ENCODE measurements at places on chromosomes 6 and 20.

DNA sequence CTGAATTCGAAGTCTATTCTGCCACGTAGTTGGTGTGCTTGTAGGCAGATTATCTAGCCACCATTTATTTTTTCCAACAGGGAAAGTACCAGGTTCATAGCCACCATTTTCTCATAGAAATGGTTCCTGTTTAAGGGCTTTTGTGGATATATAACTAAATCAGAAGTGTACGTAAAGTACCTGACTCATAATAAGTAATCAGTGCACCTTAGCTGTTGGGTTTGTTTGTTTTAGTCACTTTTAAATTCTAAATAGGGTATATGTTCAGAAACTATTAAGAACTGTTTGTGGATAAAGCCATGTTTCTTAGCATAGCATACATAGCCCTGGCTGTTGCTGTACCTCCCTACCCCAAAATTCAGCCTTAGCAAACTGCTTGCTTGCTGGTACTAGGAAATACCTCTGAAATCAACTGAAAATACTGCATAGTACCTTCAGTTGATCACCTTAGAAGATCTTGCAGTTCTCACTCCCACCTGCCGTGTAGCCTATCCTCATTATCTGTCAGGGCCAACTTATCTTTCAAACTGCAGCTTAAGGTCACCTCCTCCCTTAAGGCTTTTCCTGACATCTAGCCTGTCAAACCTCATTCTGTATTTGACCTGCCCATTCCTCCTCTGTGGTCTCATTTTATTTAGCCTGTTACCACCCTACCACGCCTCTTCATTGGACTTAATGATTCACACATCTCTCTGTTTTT, 44.6 kb upstream of the COL10A1 start:
- ATAC-seq: no peak

DNA sequence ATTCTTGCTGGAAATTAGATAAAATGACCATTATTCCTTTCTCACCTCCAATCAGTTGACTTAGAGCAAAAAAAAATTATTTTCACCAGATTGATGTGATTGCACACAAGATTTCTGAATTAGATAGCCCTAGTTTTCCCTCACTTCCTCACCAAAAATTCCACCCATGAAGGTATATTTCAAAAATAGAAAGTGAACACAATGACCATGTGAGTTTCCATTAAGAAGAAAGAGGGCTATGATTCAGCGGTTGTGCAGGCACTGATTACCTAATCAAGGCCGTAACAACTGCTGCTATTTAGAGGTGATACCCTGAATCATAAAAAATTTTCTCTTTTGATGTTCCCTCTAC, 19.5 kb upstream of the RALGAPA2 start:
- no peak for ATAC-seq

- no peak for ATAC-seq
Measured at GRCh38 chr20:37354210-37355195, 8.6 kb downstream of the SRC start.

DNA sequence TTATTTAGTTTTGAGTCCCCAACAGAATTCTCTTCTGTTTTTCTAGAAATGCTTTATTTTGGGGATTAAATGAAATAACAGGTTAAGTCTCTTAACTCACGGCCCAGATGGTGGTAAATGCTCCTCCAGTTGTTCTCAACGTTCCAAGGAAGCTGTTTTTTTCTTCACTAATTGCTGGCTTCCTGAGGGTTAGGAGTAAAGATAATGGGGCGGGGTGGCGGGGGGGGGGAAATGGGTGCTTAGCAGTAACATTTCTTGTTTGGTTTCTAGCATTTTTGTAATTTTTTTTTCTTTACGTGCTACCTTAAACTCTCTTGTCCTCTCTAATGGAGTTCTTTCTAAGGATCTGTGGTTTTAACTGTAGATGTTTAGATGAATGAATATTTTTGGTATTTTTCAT, 2.2 kb downstream of the SRSF3 start:
- no peak for ATAC-seq

GRCh38 chr20:10074513-10074912, 39.7 kb downstream of the ANKEF1 start:
- ATAC-seq: peak; percentile 78

DNA sequence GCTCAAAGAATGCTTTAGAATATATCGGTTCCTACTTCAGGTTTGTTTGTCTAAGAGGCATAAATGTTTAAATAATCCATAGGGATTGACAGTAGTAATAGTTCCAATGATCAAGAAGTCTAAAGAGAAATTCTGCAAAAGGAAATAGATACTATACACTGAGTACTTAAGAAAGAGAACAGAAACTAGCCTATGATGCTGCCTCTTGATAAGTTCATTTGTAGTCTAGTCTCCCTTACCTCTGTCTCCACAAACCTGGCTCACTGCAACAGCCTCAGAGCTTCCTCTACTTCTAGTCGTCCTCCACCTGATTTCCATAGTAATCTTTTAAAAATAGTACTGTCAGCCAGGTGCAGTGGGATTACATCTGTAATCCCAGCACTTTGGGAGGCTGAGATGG, 511.8 kb downstream of the LMBRD1 start:
- no peak for ATAC-seq

DNA sequence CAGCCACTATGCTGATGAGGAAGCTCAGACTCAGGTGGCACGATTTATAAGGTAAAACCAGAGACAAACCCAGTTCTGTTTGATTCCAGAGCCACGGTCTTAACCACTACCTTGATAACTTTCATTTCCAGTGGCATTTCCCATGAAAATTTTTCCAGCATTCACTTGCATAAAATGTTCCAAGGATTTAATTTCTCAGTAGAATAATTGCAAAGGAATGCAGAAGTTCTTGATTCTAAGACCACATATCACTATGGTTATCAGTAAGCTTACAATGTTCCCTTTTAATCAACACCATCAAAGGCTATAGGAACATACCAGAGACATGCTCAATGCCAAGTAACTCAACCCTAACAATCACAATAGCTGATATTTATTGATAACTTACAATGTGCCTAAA, 306.0 kb upstream of the HS3ST5 start:
- ATAC-seq: no peak

DNA sequence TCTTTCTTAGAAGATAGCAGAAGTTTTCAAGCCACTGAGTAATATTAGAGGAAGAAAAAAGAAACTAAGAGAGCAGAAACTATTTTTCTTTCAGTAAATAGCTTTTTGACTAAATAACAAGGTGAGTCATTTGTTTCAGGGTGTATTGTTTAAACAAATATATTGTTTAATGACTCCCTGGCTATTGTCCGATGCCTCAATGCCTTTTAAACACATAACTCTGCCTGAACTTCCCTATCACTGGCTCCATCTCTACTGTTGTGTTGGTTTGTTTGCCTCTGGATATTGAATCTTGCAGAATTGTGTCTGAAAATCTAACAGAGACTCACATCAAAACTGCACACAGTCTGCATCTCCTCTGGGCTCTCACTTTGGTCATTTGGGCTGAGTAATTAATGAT, 19.6 kb upstream of the CLIC5 start:
- no peak for ATAC-seq

- ATAC-seq: no peak
Measured at GRCh38 chr6:21284706-21285105, 308.8 kb upstream of the SOX4 start.

GRCh38 chr6:85945459-85946185, 302.9 kb upstream of the SYNCRIP start:
- no peak for ATAC-seq

GRCh38 chr6:15363523-15364400, 117.9 kb downstream of the JARID2 start:
- ATAC-seq: peak; percentile 80

DNA sequence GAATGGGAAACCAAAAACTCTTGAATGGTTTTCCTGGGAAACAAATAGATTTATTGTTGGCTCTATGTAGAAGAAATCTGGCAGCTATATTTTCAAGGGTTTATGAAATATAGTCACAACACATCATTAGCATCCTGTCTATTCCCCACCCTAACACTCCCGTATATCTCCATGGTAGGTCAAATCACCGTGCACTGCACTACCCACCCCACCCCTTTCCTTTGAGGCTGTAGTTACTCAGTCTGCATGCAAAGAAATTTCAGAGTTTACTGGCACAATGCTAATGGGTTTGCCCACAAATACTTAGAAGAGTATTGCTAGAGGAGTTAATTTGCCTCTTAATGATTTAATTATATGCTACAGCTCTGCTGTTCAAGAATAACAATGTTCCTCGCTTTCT, 329.1 kb upstream of the TSHZ2 start:
- ATAC-seq: no peak

DNA sequence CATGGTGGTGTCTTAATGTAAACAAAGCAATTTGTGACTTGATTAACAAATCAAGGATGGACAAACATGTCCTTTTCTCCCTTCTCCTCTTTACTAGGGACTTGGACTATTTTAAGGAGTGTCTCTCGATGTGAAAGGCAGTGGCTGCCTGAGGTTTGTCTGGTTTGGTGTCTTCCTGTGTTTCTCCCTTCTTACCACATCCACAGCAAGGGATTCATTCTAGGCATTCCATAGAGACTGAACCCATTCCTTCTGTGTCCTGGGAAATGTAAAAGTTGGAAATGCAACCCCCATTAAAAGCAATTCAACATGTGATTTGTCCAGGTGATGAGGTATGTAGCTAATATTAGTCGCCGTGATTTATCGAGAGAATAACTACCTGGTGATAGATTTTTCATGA, 15.9 kb downstream of the NRN1 start:
- no peak for ATAC-seq

GRCh38 chr20:18237682-18238081, 50.6 kb upstream of the ZNF133 start:
- ATAC-seq: no peak

- peak; percentile 6 for ATAC-seq
Measured at GRCh38 chr20:19583532-19584175, 174.4 kb upstream of the RIN2 start.

GRCh38 chr20:4726710-4727397, 5.1 kb downstream of the PRND start:
- peak; percentile 71 for ATAC-seq

- peak; percentile 66 for ATAC-seq
Measured at GRCh38 chr6:45930420-45931040, 85.1 kb downstream of the CLIC5 start.

GRCh38 chr6:104860221-104860620, 502 bp upstream of the HACE1 start:
- no peak for ATAC-seq

- ATAC-seq: no peak
Measured at GRCh38 chr6:106823732-106824351, 150.7 kb downstream of the CD24 start.

DNA sequence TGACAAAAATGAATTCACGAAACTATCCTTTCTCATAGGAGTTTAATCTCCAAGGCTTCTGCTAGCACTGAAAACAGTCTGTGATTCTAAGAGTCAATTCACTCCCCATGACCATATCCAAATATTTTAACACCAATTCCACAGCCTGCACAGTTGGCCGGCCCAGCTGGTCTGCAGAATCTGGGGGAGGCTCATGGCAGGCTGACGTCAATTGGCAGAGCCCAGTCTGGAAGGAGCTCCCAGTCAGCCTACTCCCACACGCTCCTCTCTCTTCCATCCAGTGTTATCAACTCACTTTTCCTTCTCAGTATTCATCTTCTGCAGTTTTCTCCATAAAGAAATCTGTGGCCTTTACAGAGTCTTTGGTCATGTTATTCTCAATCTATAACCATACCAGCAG, 111.0 kb downstream of the TBXT start:
- no peak for ATAC-seq

- no peak for ATAC-seq
Measured at GRCh38 chr20:62577490-62577836, 64.8 kb upstream of the SLCO4A1 start.

- ATAC-seq: peak; percentile 55
Measured at GRCh38 chr6:129774697-129775447, 64.9 kb upstream of the ARHGAP18 start.

DNA sequence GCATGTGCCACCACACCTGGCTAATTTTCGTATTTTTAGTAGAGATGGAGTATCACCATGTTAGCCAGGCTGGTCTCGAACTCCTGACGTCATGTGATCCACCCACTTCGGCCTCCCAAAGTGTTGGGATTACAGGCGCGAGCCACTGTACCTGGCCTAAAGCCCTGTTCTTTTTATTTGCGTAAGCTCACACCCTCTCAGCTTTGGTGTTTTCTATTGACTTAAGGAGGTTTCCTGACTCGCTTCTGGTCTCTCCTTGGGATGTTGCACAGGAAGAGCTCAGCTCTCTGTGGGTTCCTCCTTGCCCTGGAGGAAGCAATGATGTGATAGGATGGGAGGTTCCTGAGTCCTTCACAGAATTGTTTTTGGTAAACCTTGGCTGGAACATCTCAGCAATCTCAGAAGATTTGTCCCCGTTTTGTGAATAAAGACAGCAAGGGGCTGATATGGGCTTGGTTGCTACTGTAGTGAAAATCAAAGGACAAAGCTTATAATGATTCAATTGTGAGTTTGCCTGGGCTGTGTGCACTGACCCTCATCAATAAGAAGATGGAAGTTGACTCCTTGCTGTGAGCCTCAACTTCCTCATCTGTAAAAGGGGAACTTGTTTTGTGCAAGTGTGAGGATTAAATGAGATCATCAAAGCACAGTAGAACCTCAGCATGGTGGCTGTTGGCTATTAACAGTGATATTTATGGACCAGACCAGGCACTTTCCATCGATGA, 27.0 kb downstream of the TOX2 start:
- peak; percentile 22 for ATAC-seq

DNA sequence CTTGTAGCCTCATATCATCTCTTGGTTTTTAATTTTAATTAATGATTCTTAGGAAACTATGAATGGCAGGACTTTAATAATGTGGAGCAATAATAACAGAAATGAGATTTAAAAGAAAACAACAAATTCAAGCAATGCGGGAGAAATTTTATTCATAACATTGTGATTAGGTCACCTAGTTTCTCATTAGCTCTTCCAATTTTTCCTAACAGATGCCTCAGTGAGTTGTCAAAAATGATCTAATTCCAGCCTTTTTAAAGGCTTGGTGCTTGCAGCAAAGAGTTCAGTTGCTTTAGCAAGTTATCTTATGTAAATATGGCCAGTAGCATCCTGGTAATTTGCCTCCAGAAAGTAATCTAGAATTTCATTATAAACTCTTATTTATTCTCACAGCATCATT, 20.4 kb downstream of the PDE7B start:
- ATAC-seq: no peak

DNA sequence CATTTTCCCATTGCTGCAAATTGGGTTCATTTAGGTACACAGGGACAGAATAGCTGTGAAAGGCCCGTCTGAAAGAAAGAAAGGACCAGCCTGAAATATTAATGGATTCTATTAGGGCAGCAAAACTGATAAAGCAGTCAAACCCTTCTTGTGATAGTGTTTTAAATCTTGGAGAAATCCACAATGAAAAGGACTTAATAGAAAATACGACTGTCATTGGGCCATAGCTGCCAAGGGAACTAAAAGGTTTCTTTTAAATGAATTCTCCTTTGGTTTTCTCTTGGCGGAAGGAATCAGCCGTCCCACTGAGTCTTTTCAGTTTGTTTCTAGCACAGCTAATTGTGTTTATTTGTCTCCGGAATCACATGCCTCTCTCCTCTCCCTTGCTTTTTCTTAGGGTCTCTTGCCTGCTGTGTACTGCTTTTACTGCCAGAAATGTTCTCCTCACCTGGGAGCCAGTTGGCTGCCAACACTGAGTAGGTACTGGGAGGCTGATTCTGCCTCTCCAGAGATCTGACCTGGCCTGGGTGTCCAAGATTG, 11.3 kb downstream of the PAQR8 start:
- no peak for ATAC-seq

- no peak for ATAC-seq
Measured at GRCh38 chr6:109791301-109791700, 100.2 kb downstream of the FIG4 start.

Data from activated T-helper 17 cell treated with anti-CD3 and anti-CD28 coated beads, Interleukin-2, amount 50 U/mL, for 72 hours (primary cell).